ENCODE measurements at places on chromosomes 12 and 14.

DNA sequence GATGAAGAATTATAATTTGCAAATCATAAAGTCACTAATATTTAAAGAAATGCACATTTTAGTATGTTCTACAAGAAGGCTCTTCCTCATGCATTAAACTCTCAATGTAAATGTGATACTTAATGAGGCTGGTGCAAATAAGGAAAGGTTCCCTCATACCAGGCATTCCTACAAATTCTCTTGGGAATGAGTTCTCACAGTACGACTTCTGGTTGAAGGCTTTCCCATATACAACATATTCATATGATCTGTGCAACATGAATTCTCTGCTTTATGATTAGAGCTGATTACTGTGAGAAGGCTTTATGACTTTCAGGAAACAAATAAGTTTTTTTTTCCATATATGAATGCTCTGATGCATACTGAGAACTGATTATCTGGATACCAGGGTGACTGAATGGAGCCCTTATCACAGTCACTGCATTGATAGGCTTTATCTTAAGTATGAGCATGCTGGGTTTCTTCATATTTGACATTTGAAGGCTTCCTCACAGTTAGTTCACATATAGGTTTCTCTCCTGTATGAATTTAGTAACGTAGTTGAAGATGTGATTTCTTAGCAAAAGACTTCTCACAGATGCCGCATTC, 293.9 kb downstream of the RAD51B start:
- no peak for DNase-seq

GRCh38 chr12:117502233-117502632, 140.8 kb upstream of the NOS1 start:
- DNase-seq: no peak

DNA sequence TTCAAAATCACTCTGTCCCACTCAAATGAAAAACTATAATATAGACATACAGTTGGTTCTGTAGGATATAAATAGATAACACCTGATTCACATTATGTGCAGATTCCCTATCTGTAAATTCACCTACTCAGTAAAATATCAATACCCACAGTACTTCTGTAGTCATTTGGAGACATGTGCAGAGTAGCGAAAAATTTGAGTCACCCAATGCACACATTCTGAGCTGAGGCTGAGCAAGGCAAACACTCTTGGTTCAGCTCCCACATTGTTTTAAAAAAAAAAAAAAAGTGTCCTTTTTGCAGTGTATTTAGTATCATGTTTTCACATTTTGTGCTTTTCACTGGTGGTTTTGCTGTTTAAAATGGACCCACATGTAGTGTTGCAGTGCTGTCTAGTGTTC, 27.3 kb upstream of the BBS10 start:
- DNase-seq: no peak

DNA sequence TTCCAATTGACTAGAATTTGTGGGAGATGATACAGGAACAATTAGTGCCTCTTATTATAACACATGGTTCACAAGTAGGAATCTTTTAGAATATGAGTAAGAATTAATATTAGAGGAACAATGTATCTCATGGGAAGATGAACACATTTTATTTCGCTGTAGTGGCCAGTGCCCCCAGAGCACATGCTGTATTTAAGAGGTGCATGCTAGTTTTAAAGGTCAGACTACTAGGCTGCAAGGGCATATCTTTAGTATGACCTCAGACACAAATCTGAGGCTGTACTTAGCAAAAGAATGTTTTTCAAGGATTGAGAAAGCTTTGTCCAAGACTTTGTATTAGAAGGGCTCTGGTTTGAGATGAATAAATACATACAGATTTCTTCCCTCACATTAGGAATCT, 586.9 kb downstream of the CCER1 start:
- no peak for DNase-seq

- DNase-seq: no peak
Observed at GRCh38 chr14:71730471-71730870, 201.8 kb upstream of the RGS6 start.

DNA sequence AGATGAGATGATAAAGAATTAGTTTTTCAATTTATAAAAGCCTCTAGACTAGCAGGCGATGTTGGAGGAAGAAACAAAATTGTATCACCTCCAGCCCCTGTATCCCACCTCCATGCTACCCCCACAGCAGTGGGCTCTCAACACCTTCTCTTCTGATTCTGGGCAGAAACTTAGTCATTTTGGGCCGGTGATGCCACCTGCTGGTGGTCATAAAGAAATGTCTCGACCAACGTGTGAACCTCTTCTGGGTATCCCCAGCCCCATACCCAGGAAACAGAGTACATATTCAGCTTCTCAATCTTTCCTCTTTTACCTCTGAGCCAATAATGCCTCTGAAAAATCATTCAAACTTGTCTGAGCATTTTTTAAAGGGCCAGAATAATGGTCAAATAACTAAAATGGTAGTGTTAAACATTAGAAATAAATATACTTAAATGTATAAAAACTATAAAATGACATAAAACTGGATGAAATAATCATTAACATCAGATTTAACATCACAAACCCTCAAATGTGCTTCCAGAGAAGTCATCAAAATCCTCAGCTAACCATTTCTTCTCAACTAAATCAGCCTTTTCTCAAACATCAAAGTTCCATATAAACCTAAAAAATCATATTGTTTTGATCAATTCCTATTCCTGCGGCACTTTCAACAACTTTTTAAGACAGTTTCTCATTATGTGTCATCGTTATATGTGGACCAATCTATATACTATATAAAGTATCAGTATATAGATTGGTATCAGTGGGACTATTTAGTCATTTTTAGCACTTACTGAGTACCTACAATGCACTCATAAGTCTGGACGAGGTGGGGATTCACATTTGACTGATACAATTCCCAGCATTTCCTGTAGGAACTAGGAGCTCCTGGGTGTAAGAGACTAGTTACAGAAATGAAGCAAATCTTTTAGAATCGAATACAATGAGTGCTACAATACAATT, 69.4 kb downstream of the ATXN2 start:
- DNase-seq: peak; percentile 83

Measured in NAMALWA (cell line).